Hepatocyte (in vitro differentiated cells): ENCODE measurements at places on chromosomes 1 and 21. TPM values are rescaled to one million over a fixed set of nuclear protein-coding genes. Genes with fewer than 3 reads are reported as not detected.

Gene LRRC3
- 7.3 and 7.8 TPM in 2 replicates for total RNA-seq

Gene GPR25
- not detected in 2 replicates for total RNA-seq

Gene SPRR1A
- total RNA-seq, result not detected in 2 replicates

Gene ARHGAP30
- total RNA-seq, result 0.52 and 0.80 TPM in 2 replicates

Gene KIRREL1
- 33.5 and 47.1 TPM in 2 replicates for total RNA-seq

Gene LCE2B
- total RNA-seq, result not detected in 2 replicates

Gene ERG
- 4.7 and 5.1 TPM in 2 replicates for total RNA-seq

Gene VSIG8
- 0.33 TPM in 1 of 2 replicates, not detected in the other for total RNA-seq

Gene S100A2
- total RNA-seq, result 1.7 and 4.2 TPM in 2 replicates

Gene ST6GALNAC3
- total RNA-seq, result 29.4 and 40.5 TPM in 2 replicates

Gene L1TD1
- total RNA-seq, result 0.77 and 1.0 TPM in 2 replicates

Gene S100A7
- 0.60 TPM in 1 of 2 replicates, not detected in the other for total RNA-seq

- DNase-seq, result no peak
Measured at GRCh38 chr1:157196245-157196543, 58.0 kb upstream of the ETV3 start.

DNA sequence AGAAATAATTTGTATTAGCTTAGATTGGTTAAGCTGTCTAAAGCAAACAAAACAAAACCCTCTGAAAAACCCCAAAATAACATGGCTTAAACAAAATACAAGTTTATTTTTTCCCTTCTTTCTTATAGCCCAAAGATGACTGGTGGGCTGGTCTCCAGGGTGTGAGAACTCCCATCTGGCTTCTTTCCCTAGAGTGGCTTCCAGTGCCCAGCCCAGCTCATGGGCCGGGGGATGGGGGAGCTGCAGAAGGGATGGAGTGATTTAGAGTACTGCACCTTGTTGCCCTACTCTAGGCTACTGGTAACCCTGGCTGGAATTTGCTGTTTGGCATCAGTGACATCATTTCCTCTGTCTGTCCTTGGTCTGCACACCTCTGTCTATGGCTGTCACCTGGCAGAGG lies 223.0 kb downstream of the PBX1 start:
- no peak for DNase-seq

DNA sequence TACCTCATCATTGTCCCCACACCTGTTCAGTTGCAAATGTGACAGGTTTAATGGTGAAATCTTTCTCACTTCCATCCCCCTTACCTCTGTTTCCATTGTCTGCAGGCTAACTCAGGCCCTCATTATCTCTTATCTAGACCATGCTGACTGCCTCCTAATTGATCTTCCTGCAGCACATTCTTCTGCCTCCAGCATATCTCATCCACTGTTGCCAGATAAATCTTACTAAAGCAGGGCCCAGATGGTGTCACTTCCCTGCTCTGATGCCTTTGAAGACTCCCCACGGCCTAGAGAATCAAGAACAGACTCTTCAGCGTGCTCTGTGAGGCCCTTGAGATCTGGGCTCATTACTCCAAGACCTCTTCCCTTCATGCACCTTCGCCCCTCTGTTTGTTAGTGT lies 230.1 kb downstream of the DUSP10 start:
- DNase-seq, result no peak

DNA sequence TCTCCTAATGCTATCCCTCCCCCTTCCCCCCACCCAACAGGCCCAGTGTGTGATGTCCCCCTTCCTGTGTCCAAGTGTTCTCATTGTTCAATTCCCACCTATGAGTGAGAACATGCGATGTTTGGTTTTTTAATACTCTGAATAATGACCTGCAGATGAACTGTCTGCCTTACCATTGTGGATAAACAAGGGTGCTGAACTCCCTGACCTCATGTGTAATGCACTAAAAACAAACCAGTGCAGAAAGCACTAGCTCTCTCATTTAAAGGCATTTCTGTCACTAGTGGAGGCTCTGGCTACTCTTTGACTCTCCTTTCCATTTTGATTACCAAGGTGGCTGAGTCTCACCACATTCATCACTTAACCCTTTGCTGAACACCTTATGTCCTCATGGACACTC lies 23.1 kb upstream of the TRAF3IP3 start:
- DNase-seq, result no peak

- peak; percentile 93 for DNase-seq
Measured at GRCh38 chr1:10796029-10796944, at the start of gene CASZ1. Gene CASZ1 (minus strand): TSS chr1:10796646. CDS start chr1:10693889, 102,757 bp downstream.

- DNase-seq, result no peak
Measured at GRCh38 chr1:192763756-192764155, 45.1 kb upstream of the RGS2 start.

GRCh38 chr21:37647781-37648180 lies 268.5 kb downstream of the KCNJ6 start:
- no peak for DNase-seq

DNA sequence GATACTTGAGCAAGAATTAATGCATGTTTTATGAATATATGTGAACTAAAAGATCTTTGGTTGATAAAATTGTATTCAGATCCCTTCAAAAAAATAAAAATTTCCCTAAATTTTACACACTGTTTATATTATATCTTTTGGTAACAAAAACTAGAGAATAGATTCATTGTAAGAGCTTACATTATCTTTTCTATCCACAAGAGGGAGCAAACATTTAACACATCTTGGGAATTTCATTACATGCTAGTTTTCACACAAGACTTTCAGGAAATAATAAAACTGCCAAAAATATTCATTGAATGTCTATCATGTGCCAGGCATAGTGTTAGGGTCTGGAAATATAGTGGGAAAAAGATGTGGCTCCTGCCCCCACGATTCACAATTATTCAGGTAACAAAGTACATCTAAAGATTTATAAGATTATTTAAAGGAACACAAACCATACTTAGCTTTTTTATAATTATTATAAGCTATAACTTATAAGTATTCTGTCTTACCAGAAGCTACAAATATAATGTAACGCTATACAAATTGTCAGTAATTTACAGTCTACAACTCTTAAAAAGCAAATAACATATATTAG lies 30.6 kb downstream of the FAF1 start:
- peak; percentile 25 for DNase-seq

GRCh38 chr1:50251702-50252101 lies 143.0 kb downstream of the ELAVL4 start:
- no peak for DNase-seq

DNA sequence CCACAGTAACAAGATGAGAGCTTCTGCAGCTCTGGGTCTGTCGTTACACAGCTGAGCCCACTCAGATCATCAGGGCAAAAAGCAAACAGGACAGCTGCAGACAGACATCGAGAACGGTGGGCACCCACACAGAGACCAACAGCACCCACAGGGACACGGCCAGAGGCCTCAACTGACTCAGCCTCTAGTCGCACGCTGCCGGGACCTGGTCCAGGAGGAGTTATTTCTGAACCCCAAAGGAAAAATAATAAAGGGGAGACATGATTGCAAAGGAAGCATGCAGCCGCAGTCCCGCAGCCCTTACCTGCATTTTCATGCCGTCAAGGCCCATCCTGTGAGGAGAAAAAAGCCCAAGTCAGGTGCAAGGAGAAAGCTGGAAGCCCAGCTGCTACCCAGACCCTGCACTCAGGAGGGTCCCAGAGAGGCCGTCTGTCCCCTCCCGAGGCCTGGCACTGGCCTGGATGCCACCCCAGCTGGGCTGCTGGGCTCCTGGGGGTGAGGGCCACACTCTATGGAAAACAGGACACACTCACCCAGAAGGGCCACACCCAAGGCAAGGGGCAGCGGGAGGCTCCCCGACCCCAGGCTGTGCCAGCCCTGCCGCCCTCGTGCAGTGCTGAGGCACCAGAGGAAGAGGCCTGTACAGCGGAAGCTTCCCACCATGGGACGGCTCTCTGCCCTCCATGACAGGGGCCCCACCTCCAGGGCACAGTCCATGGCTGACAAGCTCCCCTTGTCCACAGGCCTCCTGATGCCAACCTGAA lies 15.7 kb downstream of the LSS start:
- no peak for DNase-seq

GRCh38 chr1:204456826-204457442 lies 37.7 kb downstream of the PIK3C2B start:
- DNase-seq, result no peak

DNA sequence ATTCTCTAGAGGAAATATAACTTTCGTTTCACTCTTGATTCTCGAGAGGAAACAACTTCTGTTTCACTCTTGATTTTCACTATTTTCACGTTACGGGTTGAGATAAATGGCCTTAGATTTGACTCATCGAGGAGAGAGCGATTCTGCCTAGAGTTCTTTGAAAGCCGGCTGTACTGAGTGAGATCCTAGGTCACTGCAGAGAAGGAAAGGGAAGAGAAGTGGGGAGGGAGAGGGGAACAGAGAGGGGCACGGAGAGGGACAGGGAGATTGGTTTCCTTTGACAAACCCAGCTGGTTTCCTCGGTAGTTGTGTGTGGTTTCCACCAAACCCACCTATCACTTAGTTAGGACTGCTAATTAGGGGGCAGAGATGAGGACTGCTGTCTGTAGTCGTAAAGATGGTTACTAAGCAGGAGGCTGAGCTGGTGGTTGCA lies 21.6 kb upstream of the GPR137B start:
- DNase-seq, result no peak

DNA sequence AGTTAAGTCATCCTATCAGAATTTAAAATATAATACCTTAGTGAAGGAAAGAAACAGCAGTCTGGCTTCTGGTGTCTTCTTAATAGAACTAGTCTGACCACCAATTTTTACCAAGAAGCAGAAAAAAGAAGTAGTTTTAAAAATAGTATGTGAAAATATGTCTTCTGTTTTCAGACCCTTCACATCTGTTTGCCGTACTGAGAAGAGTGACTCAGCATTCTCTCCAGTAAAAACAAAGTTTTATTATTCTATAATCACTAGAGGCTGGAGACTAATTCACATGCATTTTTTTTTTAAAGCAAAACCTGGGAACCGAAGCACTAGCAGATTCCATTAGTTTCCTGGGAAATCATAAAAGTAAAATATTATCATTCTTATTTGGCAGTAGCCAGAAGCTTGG lies 163.8 kb downstream of the COL24A1 start:
- DNase-seq, result no peak

GRCh38 chr21:30695956-30696355 lies 22.6 kb downstream of the KRTAP21-3 start:
- no peak for DNase-seq

GRCh38 chr1:24206516-24207394 lies 19.7 kb upstream of the IFNLR1 start:
- no peak for DNase-seq

- no peak for DNase-seq
Measured at GRCh38 chr1:3420218-3420951, 34.1 kb upstream of the ARHGEF16 start.

- DNase-seq, result no peak
Measured at GRCh38 chr1:24779689-24780464, 34.6 kb downstream of the CLIC4 start.

GRCh38 chr21:24903994-24904635 lies 703.2 kb downstream of the MRPL39 start:
- DNase-seq, result no peak

GRCh38 chr1:247368490-247369145 lies 37.0 kb upstream of the ZNF496 start:
- no peak for DNase-seq

DNA sequence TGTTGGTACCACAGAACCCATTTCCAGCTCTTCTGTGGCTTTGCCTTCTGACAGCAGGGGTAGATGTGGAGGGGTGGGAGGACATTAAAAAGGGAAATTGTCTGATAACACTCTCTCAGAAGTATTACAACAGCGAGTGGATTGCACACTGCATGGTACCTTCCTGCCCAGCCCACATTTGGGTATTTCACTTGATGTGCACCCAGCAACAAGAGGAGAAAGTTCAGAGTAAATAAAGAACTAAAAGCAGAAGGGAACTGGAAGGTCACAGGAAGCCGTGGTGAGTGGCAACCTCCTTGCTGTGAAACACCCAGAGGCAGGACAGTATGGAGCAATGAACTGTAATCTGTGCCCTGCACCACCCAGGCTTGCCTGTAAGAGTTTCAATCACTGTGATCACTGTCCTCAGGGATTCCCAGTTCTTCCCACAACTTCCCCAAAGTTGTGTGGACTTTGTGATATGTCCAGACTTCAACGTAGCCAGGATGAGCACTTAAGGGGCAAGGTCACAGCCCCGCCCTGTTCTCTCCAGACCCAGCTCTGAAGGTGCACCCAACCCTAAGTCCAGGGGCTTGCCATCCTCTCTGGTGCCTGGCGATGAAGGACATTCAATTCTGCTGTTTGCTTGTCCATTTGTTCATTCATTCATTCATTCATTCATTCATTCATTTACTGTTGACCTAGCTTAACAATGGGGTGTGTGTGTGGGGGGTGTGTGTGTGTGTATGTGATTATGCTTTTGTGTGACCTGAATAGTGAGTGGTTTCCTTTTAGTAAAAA lies 18.7 kb upstream of the F5 start:
- DNase-seq, result no peak

DNA sequence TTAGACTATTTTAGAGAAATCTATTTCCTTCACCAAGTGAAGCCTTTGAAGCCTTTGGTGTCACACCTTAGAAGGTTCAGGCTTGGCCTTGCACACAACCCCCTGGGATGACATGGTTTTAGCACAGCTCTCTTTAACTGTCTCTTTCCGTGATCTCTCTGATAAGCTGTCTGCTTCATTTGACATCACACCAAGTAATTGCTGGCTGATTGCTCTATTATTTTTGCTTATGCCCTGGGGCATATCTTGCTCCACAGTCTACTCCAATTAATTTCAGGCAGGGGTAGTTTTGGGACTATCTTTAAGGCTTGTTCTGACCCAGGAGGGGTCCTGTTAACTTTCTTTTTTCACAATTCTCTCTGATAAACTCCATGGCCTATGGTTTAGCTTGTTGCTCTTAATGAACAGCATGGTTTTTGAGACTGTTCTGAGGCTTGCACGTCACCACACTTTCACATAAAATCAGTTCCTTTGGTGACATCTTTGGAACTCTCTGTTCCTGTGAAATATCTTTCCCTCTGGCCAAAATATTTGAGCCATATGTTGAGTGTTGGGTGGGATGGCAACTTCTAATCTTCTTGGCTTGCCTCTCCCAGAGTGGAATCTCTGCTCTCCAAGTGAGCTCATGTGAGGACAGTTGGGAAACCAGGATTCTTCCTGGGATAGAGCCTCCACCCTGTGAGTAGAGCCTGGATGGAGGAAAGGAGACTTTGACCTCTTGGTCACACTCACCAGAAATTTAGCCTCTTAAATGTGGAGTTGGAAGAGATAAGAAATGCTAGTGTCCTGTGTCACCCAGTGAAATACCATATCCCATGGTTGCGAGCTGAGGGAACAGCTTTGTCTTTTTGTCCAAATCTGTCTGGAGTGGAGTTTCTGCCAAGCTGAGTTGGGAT lies 63.6 kb downstream of the MAP3K21 start:
- peak; percentile 37 for DNase-seq

DNA sequence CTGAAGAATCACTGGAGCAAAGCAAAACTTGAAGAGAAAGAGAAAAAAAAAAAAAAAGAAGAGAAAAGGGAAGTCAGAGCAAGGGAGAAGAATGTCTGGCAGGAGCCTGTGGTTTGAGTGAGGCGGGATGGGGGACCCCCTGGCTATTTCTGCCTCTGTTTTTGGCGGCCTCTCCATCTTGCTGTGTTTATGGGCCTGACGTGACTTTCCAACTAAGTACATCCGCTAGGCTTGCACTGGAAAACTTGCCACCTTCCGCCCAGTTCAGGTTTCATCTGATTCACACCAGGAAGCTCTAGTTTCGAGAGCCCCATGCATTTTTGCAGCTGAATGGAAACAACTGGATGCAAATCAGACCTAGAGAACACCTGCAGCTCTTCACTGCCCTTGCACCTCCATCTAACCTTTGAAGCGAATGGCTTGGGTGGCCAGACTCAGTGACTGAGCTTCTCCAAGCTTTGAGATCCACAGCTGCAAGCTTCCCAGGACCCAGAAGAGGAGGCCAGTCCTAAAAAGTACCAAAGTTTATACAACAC lies 28.0 kb downstream of the TBX15 start:
- peak; percentile 53 for DNase-seq

- no peak for DNase-seq
Measured at GRCh38 chr1:58900396-58900795, 116.5 kb upstream of the JUN start.

GRCh38 chr1:100896481-100896982 lies 642 bp downstream of the SLC30A7 start:
- DNase-seq, result peak; percentile 70
